ENCODE measurements at places on chromosomes 16 and 17. TPM values are rescaled to one million over a fixed set of nuclear protein-coding genes. Genes with fewer than 3 reads are reported as not detected.

The DNAI2 gene
- total RNA-seq, result not detected

The RNF227 gene
- 0.65 TPM for total RNA-seq

The CD300E gene
- total RNA-seq, result not detected

The ZNF205 gene
- total RNA-seq, result 29.9 TPM

The TEKT1 gene
- total RNA-seq, result not detected

All from epithelial cell of umbilical artery (primary cell).